Foreskin keratinocyte (primary cell): ENCODE measurements at places on chromosomes 7 and 10. TPM values are rescaled to one million over a fixed set of nuclear protein-coding genes. Genes with fewer than 3 reads are reported as not detected.

DNA sequence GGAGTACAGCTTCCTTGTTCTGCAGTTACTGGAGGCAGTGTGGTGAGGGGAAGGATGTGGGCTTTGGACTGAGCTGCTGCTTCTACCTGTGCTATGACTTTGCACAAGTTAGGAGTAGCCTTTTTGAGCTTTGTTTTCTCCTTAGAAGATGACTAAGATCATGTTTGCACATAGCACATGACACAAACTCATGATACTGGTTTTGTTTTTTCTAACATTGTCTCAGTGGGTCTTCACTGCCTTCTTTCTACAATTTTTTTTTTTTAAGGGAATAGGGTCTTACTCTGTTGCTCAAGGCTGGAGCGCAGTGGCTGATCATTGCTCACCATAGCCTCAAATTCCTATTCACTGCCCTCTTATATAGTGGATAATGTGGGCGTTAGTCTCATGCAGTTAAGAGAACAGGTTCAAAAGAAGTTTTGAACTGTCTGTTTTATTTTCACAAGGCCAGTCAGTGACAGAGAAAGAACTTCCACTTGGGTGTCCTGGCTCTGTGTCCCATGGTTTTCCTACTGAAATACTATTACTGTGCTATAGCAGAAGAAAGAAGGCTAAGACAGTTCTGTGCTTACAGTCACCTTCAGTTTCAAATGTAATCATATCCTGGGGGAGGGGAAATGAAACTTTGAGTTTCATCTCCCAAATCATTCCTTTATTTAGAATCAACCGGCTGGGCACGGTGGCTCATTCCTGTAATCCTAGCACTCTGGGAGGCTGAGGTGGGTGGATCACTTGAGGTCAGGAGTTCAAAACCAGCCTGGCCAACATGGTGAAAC lies 72.0 kb downstream of the KAT6B start:
- no peak for DNase-seq

The CYP3A4 gene
- total RNA-seq = not detected in 2 replicates

GRCh38 chr7:25495342-25496250 lies 267.3 kb upstream of the NPVF start:
- DNase-seq = no peak

- DNase-seq = peak; percentile 45
Measured at GRCh38 chr10:100153239-100153825, 32.5 kb downstream of the ERLIN1 start.

- DNase-seq = no peak
Measured at GRCh38 chr7:121003986-121004685, 15.6 kb downstream of the CPED1 start.

GRCh38 chr7:158926348-158926747 lies 70.0 kb downstream of the DYNC2I1 start:
- DNase-seq = no peak

DNA sequence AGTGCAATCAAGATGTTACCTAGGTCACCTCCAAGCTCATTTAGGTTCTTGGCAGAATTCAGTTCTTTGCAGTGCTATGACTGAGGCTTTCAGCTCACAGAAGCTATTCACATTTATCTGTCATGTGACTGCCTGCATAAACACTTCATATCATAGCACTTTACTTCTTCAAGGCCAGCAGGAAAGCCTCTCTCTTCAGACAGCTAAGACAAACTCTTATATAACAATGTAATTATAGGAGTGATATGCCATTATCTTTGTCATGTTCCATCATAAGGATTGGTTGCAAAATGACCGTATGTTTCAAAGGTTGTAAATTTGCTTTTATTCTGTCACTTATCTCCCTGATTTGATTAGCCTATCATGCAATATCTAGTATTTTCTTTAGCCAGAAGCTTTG lies 78.8 kb upstream of the TMEM196 start:
- no peak for DNase-seq

The IFIT2 gene
- 2.5 and 2.7 TPM in 2 replicates for total RNA-seq

DNA sequence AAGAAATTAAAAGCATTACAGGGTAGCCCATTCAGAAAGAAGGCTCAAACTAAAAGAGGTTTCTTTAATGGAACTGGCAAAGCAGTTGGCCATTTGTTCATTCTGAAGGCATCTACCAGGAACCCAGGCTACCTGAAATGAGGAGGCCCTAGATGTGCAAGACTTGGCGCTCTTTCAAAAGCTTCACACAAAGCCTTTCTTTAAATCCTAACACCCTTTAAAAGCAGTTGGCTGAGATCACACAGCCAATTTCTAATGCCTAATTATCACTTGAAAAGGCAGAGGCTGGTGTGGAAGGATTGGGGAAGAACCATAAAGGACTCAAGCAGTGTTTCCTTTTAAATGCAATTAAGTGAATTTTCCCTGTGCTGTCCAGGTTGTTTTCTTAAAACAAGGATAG lies 23.2 kb downstream of the PPP1R17 start:
- DNase-seq = no peak

- DNase-seq = no peak
Measured at GRCh38 chr7:112792441-112792840, 2.2 kb upstream of the TMEM168 start.

GRCh38 chr10:116385994-116386809 lies 41.4 kb upstream of the PNLIPRP3 start:
- DNase-seq = peak; percentile 19

DNA sequence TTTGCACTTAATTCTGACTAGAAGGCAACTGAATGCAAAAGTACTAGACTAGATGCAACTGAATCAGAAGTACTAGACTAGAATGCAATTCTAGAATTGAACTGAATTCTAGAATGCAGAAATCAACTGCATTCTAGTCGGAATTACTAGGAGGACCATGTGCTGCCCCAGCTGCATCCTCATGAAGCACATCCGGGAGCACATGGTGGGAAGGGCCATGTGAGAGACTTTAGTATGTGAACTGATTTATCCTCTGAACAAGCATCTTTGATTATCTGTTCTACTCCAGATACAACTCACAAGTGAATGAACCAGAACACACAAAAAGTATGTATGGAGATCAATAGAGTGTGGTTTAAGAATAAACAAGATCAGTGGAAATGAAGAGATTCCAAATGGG lies 115.1 kb downstream of the GALNT11 start:
- no peak for DNase-seq

GRCh38 chr7:44138698-44139097 lies 2.4 kb downstream of the MYL7 start:
- DNase-seq = no peak

The SEMA3D gene
- 8.3 and 10.6 TPM in 2 replicates for total RNA-seq

The NEURL1 gene
- total RNA-seq = 0.18 and 0.24 TPM in 2 replicates

GRCh38 chr7:50633414-50633710 lies 68.2 kb upstream of the DDC start:
- no peak for DNase-seq

DNA sequence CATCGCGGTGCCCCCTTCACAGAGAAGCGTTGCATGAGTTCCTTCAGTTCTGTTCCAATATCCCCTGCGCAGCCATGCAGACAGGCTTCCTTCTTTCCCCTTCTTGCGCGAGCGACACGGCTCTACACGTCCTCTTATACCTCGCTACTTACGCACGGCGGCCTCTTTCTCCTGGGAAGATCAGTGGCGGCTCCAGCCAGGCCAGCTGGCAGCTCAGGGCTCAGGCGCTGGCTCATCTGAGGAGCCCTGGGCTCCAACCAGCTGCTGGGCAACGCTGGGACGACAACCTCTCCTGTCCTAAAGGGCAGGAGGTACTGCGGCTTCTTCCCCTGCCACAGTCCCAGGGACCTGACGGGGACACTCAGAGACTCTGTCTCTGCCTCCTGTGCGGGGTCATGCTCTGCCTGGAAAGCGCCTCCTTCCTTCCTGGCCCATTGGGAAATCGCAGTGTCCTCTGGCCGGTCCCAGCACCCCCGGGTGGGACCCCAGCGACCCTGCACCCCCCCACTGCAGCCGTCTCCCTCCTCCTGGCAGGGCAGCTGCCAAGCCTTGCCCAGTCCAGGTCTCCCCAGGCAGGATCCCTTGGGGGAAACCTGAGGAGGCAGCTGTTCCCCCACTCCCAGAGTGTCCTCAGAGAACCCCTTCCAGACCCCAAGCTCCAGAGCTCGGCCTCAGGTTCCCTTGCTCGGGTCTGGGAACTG lies 5.0 kb upstream of the FAM20C start:
- DNase-seq = no peak

The BCL7B gene
- 40.9 and 45.4 TPM in 2 replicates for total RNA-seq

DNA sequence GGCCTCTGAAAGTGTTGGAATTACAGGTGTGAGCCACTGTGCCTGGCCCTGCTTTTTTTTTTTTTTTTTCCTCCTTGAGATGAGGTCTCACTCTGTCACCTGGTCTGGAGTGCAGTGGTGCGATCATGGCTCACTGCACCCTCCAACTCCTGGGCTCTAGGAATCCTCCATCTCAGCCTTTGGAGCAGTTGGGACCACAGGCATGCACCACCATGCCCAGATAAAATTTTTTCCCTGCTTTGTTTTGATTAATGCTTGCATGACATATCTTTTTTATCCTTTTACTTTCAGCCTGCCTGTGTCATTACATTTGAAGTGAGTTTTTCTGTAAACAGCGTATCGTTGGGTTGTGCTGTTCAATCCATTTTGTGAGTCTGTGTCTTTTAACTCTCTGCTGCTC lies 97.0 kb downstream of the ANKRD61 start:
- DNase-seq = no peak

The HKDC1 gene
- 0.48 and 0.71 TPM in 2 replicates for total RNA-seq

DNA sequence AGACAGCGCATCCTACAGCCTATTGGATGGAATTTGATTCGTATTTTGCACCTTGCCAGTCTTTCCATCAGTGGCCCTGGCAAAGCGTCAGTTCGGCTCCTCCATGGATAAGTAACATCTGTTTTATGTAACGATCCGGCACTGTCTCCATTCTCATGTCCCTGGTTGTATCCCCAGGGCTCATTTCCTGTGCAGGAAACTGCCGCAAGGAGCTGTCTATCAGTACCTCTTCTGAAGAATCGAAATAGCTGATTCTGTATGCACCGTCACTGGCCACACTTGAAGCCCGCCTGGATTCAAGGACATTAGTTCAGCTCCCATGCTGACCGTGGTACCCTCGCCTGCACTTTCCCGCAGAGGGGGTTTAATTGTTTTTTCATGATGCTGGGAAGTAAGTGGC lies 53.1 kb upstream of the NPS start:
- no peak for DNase-seq

- DNase-seq = no peak
Measured at GRCh38 chr10:129174232-129175014, 292.6 kb upstream of the MGMT start.

The ARHGAP19 gene
- total RNA-seq = 12.0 and 12.3 TPM in 2 replicates

The CPA4 gene
- total RNA-seq = 35.4 and 65.2 TPM in 2 replicates

The DOCK4 gene
- total RNA-seq = 37.2 and 43.1 TPM in 2 replicates

- DNase-seq = no peak
Measured at GRCh38 chr7:131068604-131069021, 259.1 kb upstream of the MKLN1 start.

The DBNL gene
- total RNA-seq = 140 and 145 TPM in 2 replicates
